Gastroesophageal sphincter (tissue), 4 donors: ENCODE measurements at places on chromosomes 16 and 17. TPM values are rescaled to one million over a fixed set of nuclear protein-coding genes. Genes with fewer than 3 reads are reported as not detected.

The MAFG gene
- 22.7 TPM for total RNA-seq

The TP53TG3F gene
- total RNA-seq = not detected

The FASN gene
- 52.8 TPM for total RNA-seq

The LRRC59 gene
- 76.6 TPM for total RNA-seq

The PRDM7 gene
- not detected for total RNA-seq

The NFATC2IP gene
- total RNA-seq = 27.9 TPM

The SPHK1 gene
- 17.9 TPM for total RNA-seq

The PRRT2 gene
- total RNA-seq = 6.5 TPM

The PLA2G15 gene
- 18.0 TPM for total RNA-seq

The MYH8 gene
- total RNA-seq = not detected

The KRTAP3-1 gene
- not detected for total RNA-seq

The ZNF423 gene
- 19.7 TPM for total RNA-seq

The E2F4 gene
- 89.8 TPM for total RNA-seq

The NEUROD2 gene
- not detected for total RNA-seq

The CDYL2 gene
- total RNA-seq = 3.8 TPM

The PPY gene
- not detected for total RNA-seq

The UMOD gene
- not detected for total RNA-seq

The FLYWCH2 gene
- 40.9 TPM for total RNA-seq

The HSF5 gene
- total RNA-seq = 0.13 TPM

The CD300LB gene
- total RNA-seq = 1.0 TPM

The RASL10B gene
- 15.2 TPM for total RNA-seq

The XYLT1 gene
- total RNA-seq = 22.7 TPM

The AGRP gene
- not detected for total RNA-seq

The CCL4L2 gene
- total RNA-seq = not detected

The CTRB2 gene
- not detected for total RNA-seq

The CLDN9 gene
- not detected for total RNA-seq

The SOX15 gene
- 6.1 TPM for total RNA-seq

The MYH3 gene
- 3.5 TPM for total RNA-seq

The PRSS27 gene
- total RNA-seq = 2.8 TPM

The ARHGDIG gene
- 1.3 TPM for total RNA-seq

The MYL11 gene
- total RNA-seq = not detected

The SKAP1 gene
- 12.1 TPM for total RNA-seq

The ITGAL gene
- total RNA-seq = 1.0 TPM

The MYL4 gene
- total RNA-seq = not detected
